ENCODE measurements at places on chromosomes 6 and 20. TPM values are rescaled to one million over a fixed set of nuclear protein-coding genes. Genes with fewer than 3 reads are reported as not detected.

The CSE1L gene
- total RNA-seq: 96.8 TPM

The POU5F1 gene
- total RNA-seq: 5.3 TPM

The PTCHD4 gene
- total RNA-seq: not detected

The NFATC2 gene
- total RNA-seq: 6.8 TPM

The TENT5A gene
- total RNA-seq: 1.1 TPM

The ID1 gene
- total RNA-seq: 431 TPM

The TMEM200A gene
- total RNA-seq: 0.03 TPM

The FAM162B gene
- not detected for total RNA-seq

The APCDD1L gene
- 0.07 TPM for total RNA-seq

Data from A549 treated with CORT108297 at 1 μM for 4 hours (cell line).